Cardiac muscle cell (in vitro differentiated cells and primary cell): ENCODE measurements at places on chromosomes 3 and 15. TPM values are rescaled to one million over a fixed set of nuclear protein-coding genes. Genes with fewer than 3 reads are reported as not detected.
A peak's percentile ranks its signal among the peaks of the same experiment; 100 is the strongest.

Gene TEX264
- total RNA-seq, result 74.1 and 95.1 TPM in 2 replicates

Gene ACKR4
- total RNA-seq, result not detected in 2 replicates

DNA sequence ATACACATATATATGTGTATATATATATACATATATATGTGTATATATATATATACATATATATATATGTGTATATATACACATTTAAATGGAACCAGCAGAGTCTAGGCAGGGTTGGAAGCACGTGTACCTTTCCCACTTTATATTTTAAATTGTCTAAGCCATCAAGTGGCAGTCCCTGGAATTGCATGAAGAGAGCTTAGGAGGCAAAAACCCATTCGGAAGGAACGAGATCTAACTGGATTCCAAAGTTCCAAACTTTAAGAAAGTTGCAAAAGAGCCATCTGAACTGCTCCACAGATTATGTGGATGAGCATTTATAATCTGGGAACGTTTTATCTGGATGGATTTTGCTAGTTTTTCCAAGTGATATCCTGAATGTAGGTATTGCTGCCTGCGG lies 186.5 kb downstream of the FOXP1 start:
- peak; percentile 47 for DNase-seq

DNA sequence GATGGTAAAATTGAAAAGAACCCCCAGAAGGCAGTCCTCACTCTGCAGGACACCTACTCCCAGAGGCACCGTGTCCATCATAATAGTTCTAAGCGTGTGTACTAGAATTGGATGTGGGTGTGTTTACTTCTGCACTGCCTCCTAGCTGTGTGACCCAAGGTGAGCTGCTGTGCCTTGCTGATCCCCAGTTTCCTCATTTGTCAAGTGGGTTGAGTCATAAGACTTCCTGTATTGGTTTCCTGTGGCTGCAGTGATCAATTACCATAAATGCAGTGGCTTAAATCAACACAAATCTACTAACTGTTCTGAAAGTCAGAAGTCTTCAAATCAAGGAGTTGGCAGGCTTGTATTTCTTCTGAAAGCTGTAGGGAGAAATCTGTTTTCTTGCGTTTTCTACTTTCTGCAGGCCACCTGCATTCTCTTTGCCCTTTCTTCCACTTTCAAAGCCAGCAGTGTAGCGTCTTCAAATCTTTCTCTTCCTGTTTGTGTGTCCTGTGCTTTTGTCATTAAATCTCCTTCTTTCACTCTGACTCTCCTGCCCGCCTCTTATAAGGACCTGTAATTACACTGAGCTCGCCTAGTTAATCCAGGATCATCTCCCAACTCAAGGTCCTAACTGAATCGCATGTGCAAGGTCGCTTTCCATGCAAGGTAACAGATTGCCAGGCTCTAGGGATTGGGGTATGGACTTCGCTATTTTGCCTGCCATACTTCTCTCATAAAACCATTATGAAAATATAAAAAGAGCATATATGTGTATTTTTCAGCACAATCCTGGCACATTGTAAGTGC lies 59.0 kb downstream of the RORA start:
- DNase-seq, result no peak

- no peak for DNase-seq
These were observed 25.9 kb upstream of the CXCR6 start for GRCh38 chr3:45917146-45917898.

Gene CKMT1A
- 1.4 and 5.9 TPM in 2 replicates for total RNA-seq

GRCh38 chr15:28989239-28989830 lies 103.6 kb downstream of the APBA2 start:
- DNase-seq, result peak; percentile 22

Gene BFSP2
- total RNA-seq, result not detected in 2 replicates

Gene HGD
- total RNA-seq, result 0.39 TPM in 1 of 2 replicates, not detected in the other

- no peak for DNase-seq
These were observed 64.1 kb downstream of the EXOG start for GRCh38 chr3:38560284-38560683.

GRCh38 chr15:69992348-69992747 lies 105.4 kb downstream of the TLE3 start:
- DNase-seq, result peak; percentile 68
